ENCODE measurements at places on chromosomes 2 and 18.

GRCh38 chr2:28447086-28447485 is 48.8 kb upstream of the PLB1 start:
- no peak for DNase-seq

- DNase-seq = no peak
These were observed 4.1 kb upstream of the ZNF397 start for GRCh38 chr18:35236571-35237363.

- no peak for DNase-seq
These were observed 14.5 kb downstream of the RPS27A start for GRCh38 chr2:55247025-55247424.

DNA sequence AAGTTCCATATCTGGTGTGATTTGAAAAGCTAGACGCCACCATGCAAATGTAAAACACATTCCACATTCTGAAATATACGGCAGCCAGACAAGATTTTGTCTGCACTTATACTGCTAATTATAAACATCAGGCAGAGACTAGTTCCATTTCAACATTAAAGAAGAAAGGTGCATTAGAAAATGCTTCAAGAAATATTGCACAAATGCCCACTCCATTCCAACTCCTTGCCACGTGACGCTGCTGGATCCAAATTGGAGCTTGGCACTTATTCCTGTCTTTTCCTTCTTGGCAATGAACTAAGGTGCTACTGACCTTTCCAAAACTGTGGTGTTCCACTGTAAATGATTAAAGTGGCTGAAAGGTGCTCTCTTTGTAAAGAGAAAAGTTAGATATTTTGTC is 6.3 kb downstream of the COL6A3 start:
- DNase-seq = no peak

GRCh38 chr2:105678346-105678745 is 66.4 kb upstream of the NCK2 start:
- no peak for DNase-seq

DNA sequence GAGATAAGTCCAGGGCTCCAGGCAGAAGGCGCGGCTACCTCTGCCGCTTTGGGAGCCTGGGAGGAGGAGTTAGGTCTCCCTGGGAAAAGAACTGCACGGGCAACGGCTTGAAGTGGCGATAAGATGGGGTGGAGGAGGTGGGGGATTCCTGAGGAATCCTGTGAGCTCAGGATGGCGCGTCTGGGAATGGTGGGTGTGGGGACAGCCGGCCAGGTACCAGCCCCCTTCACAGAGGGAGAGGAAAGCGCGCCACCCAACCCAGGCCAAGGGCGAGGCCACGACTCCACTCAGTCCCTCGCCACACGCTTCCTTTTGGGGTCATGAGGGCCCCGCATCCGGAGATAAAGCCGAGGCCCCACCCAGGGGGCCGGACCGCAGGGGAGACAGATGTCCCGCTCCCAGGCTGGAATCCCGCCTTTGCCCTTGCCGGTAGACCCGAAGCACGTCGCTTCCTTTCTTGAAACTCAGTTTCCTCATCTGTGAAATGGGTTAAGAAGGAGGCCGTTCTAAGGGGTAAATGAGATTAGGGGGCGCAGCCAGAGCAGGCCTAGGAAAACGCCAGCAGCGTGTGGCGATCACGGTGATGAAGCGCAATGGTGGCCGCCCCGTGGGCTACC is 1.7 kb upstream of the CTDSP1 start:
- DNase-seq = peak; percentile 55

DNA sequence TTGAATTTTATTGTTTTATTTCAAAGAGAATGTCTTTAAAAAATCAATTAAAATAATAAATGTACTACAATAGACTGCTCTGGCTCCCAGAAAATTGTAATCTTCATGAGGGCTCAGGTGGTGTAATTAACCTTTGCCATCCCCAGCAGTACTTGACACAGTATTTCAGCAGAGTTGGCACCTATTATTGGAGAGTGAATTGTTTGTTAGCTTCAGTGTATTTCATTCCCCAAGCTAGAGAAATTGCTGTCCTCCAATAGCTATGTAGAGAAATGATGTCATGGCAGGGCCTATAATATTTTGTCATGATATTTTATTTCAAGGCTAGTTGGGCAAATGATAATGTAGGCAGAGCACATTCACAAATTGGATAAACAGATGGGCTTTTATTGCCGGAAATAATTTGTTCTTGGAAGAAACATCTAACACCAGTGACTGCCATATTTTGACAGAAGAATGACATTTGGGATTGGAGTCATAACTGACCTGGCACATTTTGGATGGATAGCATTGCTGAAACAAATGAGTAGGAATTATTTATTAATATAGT is 712.0 kb upstream of the NXPH2 start:
- DNase-seq = no peak

DNA sequence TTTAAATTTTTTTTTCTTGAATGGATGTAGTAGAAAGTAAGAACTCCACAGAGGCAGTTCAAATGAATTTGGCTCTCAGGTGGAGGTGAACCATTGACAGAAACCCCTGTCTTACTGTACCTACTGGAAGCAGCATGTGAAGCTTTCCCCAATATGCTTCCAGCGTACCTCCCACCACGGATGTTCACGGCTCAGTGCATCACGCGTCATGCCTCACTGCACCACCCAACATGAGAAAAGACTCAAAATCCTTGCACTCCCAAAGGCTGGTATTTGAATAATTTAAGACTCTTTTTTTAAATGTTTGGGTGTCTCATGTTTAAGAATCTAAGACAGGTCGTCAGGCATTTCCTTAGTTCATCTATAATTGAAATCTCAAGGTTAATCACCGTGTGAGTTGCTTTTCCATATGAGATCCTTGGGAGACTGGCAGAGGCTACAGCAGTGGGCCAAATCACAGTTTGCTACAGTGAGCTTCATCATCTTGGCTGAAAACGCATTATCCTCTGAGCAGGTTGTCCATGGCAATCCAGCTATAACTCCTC is 846.4 kb downstream of the DCDC2C start:
- DNase-seq = no peak

DNA sequence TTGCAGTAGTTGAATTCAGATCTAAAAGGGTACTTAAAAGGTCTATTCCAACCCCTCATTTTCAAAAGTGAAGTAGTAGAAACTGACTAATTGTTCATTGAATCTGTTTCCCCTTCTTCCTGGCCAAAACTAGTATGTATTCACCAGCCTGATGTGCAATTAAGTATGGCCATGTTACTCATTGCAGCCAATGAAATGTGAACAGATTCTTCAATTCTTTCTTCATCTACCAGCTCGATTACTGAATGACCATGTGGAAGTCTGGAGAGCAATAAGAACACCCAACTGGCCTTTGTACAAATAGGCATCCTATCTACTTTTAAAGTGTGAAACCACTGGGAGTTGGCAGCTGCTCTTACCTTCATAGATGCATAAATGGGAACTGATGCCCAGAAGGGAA is 449.0 kb upstream of the ID2 start:
- no peak for DNase-seq

- DNase-seq = no peak
These were observed 48.6 kb upstream of the RBM44 start for GRCh38 chr2:237749961-237750360.

DNA sequence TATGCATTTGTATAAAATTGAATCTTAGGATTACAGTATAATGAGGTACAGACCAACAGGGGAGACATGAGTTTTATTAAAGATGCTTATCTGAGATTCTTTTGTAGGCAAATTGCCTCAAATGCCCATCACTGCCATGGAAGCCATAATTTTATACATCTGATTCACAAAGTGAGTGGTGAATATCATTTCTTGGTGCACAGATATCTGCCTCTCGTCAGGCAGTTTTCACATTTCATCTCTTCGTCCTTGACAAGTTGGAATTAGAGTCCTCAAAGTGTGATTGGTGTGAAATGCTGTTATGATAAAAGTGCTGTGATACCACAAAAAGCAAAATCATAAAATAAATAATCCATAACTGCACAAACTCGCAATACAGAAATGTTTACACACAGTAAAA is 1602.8 kb upstream of the DDX18 start:
- no peak for DNase-seq

GRCh38 chr2:186610785-186611184 is 20.9 kb downstream of the ITGAV start:
- DNase-seq = no peak

DNA sequence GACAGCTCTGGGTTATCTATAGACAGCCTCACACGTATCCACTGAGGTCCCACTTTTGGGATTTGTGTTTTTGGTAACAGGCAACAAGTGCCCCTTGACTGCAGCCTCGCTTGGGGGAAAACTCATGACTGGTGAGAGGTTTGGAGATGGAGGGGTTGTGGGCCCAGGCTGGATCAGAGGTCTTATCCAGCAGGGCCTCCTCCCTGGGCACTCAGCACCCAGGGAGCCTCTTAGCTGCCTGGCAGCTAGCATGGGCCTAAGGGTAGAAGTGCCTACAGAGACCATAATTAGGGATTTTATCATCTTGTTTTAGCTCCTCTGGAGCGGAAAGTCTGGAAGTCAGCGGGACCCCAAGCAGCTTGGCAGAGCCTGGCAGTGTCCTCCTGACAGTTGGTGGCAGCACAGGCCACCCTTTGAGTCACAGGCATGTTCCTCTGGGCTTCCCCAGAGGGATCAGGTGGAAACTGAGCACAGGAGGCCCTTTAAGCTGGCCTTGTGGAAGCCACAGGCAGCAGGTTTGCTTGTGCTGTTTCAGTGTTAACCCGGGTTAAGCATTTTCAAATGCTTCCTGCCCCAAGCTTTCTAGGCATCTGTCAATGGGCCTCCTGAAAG is 143.1 kb downstream of the KCTD1 start:
- no peak for DNase-seq

DNA sequence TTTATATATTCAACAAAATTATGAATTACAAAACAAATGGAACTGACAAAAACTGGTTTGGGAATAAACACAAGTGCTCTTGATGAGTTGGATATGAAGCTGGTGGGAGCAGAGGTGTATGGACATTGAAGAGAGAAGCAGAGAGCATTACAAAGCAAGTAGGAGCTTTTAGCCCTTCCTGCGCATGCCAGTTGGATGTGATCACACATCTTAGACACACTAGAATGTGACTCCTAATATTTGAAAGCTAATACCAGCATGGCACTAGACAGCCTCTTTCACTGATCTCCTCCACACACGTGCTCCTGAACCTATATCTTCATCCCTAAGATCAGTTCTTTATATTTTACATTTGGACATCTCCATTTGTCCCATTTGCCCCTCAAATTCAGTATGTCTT is 298.1 kb downstream of the MTX2 start:
- DNase-seq = no peak

GRCh38 chr2:99956232-99957030 is 186.0 kb downstream of the AFF3 start:
- no peak for DNase-seq

GRCh38 chr2:60490441-60490840 is 63.0 kb downstream of the BCL11A start:
- no peak for DNase-seq

DNA sequence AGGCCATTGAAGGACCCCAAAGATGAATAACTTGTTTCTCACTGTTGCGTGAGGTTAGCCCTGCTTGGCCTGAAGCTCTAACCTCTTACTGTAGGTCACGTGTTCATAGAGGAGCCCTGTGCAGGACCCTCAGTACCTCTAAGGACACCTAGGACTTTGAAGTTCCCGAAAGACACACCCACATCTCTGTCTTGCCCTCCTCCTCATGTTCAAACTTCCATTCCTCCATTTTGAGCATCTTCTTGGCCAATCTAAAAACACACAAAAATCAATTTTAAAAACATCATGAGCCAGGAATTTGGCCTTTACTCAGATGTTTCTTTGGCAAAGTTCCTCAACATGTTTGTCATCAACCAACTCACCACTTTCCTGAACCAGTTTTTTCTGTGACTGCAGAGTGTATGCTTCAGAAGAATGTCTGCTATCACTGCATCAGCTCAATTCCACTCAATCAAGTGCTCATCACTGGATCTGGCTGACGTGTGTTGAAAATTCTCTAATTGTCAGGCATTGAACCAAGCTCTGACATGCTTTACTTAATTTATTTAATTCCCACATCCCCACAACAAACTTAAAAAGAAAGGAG is 101.6 kb downstream of the AP1S3 start:
- no peak for DNase-seq

DNA sequence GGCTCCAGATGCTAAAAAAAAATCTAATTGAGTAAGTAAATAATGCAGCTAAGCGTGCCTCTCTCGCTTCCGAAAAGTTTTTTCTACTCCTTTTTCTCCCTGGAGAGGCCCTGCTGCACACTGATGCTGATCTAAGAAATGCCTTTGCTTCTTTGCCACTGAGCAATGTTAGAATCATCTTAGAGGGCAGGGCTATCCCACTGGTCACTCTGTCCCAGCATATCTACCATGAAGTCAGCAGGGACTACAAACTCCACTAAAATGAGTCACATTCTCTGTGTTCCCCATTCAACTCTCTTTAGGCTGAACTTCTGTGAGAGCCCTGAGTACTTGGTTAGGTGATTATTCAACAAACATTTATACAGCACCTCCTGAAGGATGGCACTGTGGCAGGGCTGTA is 127.6 kb upstream of the LYPD1 start:
- no peak for DNase-seq

GRCh38 chr2:43519643-43520221 is 76.1 kb downstream of the THADA start:
- no peak for DNase-seq

GRCh38 chr2:62641410-62641843 is 64.1 kb upstream of the EHBP1 start:
- no peak for DNase-seq

DNA sequence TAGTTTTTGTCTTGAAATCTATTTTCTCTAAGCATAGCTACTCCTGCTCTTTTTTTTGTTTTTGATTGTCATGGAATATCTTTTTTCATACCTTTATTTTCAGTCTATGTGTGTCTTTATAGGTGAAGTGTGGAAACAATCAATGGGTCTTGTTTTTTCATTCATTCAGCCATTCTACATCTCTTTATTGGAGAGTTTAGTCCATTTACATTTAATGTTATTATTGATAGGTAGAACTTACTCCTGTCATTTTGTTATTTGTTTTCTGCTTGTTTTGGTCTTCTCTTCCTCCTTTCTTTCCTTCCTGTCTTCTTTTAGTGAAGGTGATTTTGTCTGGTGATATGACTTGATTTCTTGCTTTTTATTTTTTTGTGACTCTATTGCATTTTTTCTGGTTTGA is 17.8 kb downstream of the IL1RL2 start:
- DNase-seq = no peak

GRCh38 chr2:13682540-13683272 is 949.8 kb upstream of the LRATD1 start:
- no peak for DNase-seq

DNA sequence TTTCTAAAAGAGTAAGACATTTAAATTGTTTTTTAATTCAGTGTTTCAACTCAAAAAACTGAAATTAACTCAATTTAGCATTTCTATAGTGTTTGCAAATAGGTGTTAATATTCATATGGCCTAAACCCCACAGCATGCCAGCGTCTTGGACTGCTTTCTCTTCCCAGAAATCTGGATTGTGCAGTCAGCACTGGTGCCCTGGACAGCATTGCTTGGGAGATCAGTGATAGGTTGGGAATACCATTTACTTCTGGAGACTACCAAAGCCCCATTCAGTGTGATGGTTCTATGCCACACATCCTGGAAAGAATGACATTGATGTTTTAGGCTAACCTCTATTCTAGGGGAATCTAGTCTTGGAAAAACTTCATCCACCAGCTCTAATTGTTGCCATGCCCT is 455.0 kb upstream of the KLHL29 start:
- no peak for DNase-seq

Data from activated naive CD4-positive, alpha-beta T cell treated with Interleukin-2 at 50 U/mL for 16 hours (primary cell).